ENCODE measurements at places on chromosomes 2 and 18.

DNA sequence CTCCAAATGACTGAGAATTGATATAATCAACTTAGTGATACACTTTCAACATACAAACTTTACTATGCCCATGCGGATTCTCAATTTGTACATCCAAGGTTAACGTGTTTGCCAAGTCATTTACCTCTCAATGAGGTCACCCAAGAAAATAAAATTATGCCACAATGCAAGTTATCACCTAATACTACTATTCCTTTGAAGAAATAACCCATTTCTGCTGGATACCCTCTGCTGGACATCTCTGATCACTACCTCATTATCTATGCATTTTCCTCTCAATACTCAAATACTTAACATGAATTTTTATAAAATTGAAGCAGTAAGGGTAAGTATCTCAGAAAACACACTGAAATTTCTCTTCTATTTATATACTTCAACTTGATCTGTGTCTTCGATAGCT is 12.7 kb downstream of the HNRNPLL start:
- no peak for DNase-seq

DNA sequence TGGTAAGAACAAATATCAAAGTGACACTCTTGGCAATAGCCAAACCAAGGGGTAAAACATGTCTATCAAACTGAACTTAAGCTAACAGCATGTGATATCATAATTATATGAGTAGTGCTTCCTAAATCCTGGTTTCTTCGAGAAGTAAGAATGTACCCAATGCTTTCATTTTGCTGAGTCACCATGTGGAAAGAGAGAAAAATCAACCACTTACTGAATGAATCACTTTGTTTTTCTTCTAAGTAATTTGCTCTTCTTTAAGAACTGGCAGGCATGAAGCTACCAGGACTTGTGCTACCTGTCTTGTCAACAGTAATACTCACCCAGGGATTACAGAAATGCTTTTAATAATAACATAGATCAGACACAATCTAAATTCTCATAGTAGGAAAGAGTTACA is 19.0 kb upstream of the DUSP19 start:
- DNase-seq = no peak

GRCh38 chr2:223554923-223555322 is 47.2 kb downstream of the SCG2 start:
- DNase-seq = no peak

- no peak for DNase-seq
Observed at GRCh38 chr18:37487400-37487867, 78.2 kb downstream of the CELF4 start.

- DNase-seq = no peak
Observed at GRCh38 chr18:77461062-77461688, 211.5 kb downstream of the GALR1 start.

GRCh38 chr2:114424699-114425098 is 17.7 kb upstream of the DPP10 start:
- no peak for DNase-seq

- no peak for DNase-seq
Observed at GRCh38 chr2:11533278-11534070, at the start of gene GREB1. GREB1 (plus strand) TSS chr2:11534045; CDS start chr2:11556615, 22,570 bp downstream.

DNA sequence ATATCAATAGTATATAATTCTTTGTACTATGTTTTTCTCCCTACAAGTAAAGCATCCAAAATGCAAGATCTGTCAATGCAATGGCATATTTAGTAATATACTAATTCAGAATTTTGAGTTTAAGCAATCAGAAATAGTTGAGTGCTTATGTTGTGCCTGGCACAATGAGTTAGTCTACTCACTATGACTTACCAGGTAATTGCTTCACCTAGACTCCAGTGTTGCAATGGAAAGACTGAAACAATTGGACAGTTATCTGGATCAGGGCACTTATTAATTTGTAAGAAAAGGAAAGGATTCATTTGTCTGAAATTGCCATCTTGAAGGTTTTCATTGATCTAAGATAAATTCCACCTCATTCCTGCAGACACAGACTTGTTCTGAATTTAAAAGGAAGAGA is 97.6 kb upstream of the TCF4 start:
- DNase-seq = no peak

DNA sequence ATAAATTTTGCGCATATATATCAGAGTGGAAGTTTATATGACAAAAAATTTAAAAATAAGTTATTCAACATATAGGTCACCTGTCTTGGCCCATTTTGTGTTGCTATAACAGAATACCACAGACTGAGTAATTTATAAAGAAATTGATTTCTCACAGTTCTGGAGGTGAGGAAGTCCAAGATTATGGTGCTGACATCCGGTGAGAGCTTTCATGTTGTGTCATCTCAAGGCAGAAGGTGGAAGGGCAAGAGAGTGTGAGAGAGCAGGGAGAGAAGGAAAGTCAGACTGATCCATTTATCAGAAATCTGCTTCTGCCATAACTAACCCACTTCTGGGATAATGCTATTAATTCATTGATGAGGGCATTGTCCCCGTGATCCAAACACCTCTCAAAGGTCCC is 9.0 kb upstream of the FEZ2 start:
- DNase-seq = no peak
